Ovary (tissue), 10 donors: ENCODE measurements at places on chromosomes 3 and 15. TPM values are rescaled to one million over a fixed set of nuclear protein-coding genes. Genes with fewer than 3 reads are reported as not detected.
A peak's percentile ranks its signal among the peaks of the same experiment; 100 is the strongest.

Gene TMEM62
- 8.7 TPM for total RNA-seq

DNA sequence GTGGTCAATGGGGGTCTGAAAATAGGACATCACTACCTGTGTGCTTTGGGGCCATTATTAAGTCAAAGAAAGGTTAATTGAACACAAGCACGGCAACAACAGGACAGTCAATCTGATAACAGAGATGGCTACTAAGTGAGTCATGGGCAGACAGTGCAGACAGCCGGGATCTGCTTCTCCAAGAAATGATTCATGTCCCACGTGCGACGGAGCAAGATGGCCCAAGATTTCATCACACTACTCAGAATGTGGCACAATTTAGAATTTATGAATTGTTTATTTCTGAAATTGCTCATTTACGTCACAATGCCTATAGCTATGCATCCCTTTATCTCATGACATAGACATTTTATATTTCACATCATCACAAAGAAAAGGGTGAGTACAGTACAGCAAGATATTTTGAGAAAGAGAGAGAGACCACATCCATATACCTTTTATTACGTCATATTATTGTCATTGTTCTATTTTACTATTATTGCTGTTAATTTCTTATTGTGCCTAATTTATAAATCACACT is 770.6 kb upstream of the NR2F2 start:
- no peaks in the 10 kb centered on the region for H3K27me3 ChIP-seq
- H3K27ac ChIP-seq: no peak overlapping the region
- H3K4me1 ChIP-seq: peaks cover 3% of the 10 kb centered on the region
- DNase-seq: no peak
- H3K4me3 ChIP-seq: no peak overlapping the region

- no peaks in the 10 kb centered on the region for H3K36me3 ChIP-seq
- no peak overlapping the region for H3K27ac ChIP-seq
- H3K27me3 ChIP-seq: no peaks in the 10 kb centered on the region
- H3K4me3 ChIP-seq: no peak overlapping the region
- no peak for DNase-seq
These were observed 273.3 kb upstream of the ZPLD1 start for GRCh38 chr3:102161384-102162006.

DNA sequence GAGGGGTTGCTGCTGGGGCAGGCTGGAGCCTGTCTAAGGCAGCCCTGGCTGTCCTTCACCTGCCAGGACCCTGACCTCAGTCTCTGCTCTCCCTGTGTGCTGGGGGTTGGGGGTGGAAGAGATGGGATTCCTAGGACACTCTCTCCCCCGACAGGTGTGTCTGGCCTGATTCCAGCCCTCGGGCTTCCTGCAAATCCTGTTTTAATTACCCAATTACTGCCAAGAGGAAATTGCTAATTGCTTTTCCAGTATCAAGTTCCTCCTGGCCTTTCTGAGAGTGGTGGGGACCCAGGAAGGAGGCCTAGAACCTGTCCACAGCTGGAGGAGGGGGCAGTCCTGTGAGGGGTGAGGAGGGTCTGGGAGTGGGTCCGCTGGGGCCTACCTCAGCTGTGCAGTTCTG is 15.8 kb downstream of the PLXNA1 start:
- DNase-seq: no peak

Gene AHSG
- total RNA-seq: not detected

- H3K27ac ChIP-seq: no peak overlapping the region
- no peak for DNase-seq
- H3K4me1 ChIP-seq: no peaks in the 10 kb centered on the region
These were observed 37.7 kb upstream of the PARL start for GRCh38 chr3:183922421-183922820.

- peak; percentile 9 for DNase-seq
- no peak overlapping the region for H3K27ac ChIP-seq
- no peaks in the 10 kb centered on the region for H3K27me3 ChIP-seq
- H3K36me3 ChIP-seq: no peaks in the 10 kb centered on the region
These were observed 36.2 kb downstream of the PPCDC start for GRCh38 chr15:75059607-75060006.

DNA sequence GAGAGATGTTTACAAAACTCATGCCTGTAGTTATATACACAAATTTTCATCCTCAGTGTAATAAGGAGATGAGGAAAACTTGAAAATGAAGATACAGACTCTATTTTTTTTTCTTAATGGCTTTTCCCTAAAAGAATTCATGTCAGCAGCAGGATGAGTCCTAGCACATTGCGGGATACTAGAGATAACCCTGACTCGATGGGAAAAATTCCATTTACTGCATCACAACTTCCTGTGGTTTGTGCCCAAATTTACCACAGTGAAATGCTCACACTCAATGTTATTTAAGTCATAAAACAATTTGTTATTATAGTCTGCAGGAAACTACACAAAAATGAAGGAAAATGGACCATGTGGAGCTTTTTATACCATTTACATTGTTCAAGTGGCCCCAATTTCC is 581.9 kb upstream of the ZNF717 start:
- no peaks in the 10 kb centered on the region for H3K36me3 ChIP-seq
- no peak overlapping the region for H3K27ac ChIP-seq
- H3K27me3 ChIP-seq: no peaks in the 10 kb centered on the region
- no peak for DNase-seq
- no peaks in the 10 kb centered on the region for H3K4me1 ChIP-seq

Gene XCR1
- total RNA-seq: under 0.01 TPM

- no peak overlapping the region for H3K4me3 ChIP-seq
- H3K36me3 ChIP-seq: no peaks in the 10 kb centered on the region
- no peaks in the 10 kb centered on the region for H3K4me1 ChIP-seq
- no peak overlapping the region for H3K27ac ChIP-seq
These were observed 620.8 kb downstream of the ROBO2 start for GRCh38 chr3:77660718-77661117.

DNA sequence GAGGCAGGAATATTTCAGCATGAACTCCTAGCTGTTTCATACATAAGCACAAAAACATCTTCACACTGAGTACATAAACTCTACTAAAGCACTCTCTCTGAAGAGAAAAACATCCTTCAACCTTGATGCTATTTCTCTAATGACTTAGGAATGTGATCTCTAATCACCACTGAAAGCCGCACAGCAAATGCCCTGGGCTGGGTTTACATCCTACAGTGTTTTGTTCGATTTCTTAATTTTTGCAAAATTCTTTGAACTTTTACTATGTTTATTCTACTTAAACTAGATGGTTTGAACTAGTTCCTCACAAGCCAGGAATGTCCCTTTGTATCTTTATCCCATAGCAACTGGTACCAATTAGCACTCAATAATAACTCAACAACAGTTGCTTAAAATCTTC is 130.9 kb upstream of the ABI3BP start:
- H3K27ac ChIP-seq: no peak overlapping the region
- no peaks in the 10 kb centered on the region for H3K27me3 ChIP-seq
- DNase-seq: no peak
- no peak overlapping the region for H3K4me3 ChIP-seq
- H3K4me1 ChIP-seq: no peaks in the 10 kb centered on the region

GRCh38 chr15:61016087-61016486 is 213.0 kb downstream of the RORA start:
- H3K27me3 ChIP-seq: no peaks in the 10 kb centered on the region
- H3K4me3 ChIP-seq: no peak overlapping the region
- no peak for DNase-seq
- no peak overlapping the region for H3K27ac ChIP-seq

DNA sequence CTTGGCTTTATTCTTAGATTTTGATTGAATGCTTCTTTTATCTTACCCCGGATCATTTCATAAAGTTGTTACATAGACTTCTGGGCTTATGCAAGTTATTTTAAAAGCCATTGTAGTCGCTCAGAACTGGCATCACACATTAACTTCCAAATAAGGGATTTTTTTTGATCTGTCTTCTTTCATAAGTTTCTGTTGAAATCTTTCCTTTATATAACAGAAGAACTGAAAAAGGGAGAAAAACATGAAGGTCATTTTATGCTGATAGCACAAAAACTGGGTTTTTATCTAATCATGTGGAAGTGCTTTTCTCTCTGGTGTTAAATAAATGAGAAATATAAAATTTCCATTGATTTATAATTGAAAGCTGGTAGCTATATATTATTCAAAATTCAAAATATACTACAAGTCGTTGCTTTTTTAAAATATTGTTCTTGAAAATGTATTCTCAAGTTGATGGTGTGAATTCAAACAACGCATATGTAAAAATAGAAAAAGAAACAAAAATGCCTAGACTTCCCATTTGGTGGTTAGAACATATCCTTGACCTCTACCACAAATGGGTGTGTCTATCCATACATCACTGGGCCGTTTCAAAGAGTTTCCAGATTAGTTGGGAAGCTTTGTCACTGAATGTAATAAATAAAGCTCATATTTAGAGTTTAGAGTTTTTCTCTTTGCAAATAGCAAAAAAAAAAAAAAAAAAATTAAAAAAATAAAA is 258.3 kb upstream of the ZPLD1 start:
- H3K4me1 ChIP-seq: peaks cover 2% of the 10 kb centered on the region
- H3K27ac ChIP-seq: no peak overlapping the region
- H3K4me3 ChIP-seq: no peak overlapping the region
- DNase-seq: no peak

- H3K4me3 ChIP-seq: no peak overlapping the region
- H3K36me3 ChIP-seq: no peaks in the 10 kb centered on the region
- no peaks in the 10 kb centered on the region for H3K27me3 ChIP-seq
- no peak for DNase-seq
These were observed 29.7 kb downstream of the CRYGS start for GRCh38 chr3:186514296-186515002.

GRCh38 chr3:159763011-159763601 is 225.5 kb upstream of the IL12A start:
- H3K4me1 ChIP-seq: peaks cover 3% of the 10 kb centered on the region
- H3K27me3 ChIP-seq: no peaks in the 10 kb centered on the region
- peak overlapping the region; percentile 83 for H3K4me3 ChIP-seq
- peak overlapping the region; percentile 65 for H3K27ac ChIP-seq
- H3K36me3 ChIP-seq: no peaks in the 10 kb centered on the region
- DNase-seq: peak; percentile 49

DNA sequence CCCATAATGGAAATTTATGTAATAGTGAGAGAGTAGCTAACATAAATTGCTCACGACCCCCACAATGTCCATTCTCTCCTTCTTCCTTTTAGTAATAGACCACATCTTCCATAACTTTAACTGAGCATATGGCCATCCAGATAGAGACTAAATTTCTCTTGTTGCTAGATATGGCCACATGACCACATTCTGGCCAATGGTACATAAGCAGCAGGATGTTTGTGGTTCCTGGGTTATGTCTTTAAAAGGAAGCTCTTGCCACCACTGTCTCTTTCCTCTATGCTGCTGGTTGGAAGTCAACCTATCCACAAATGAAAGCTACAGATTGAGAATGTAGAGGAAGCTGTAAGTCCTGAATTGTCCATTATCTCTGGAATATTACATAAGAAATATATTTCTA is 59.7 kb upstream of the NPHP3 start:
- H3K36me3 ChIP-seq: no peaks in the 10 kb centered on the region
- no peak overlapping the region for H3K27ac ChIP-seq
- no peak for DNase-seq
- H3K4me3 ChIP-seq: no peak overlapping the region
- no peaks in the 10 kb centered on the region for H3K27me3 ChIP-seq

GRCh38 chr3:112747624-112748023 is 99.0 kb downstream of the CD200R1L start:
- H3K36me3 ChIP-seq: no peaks in the 10 kb centered on the region
- no peaks in the 10 kb centered on the region for H3K27me3 ChIP-seq
- DNase-seq: no peak
- H3K4me3 ChIP-seq: no peak overlapping the region

Gene BFSP2
- total RNA-seq: not detected

Gene DPPA2
- not detected for total RNA-seq

GRCh38 chr3:178300441-178300959 is 235.7 kb upstream of the KCNMB2 start:
- no peak overlapping the region for H3K4me3 ChIP-seq
- H3K27ac ChIP-seq: no peak overlapping the region
- DNase-seq: no peak

Gene HRG
- total RNA-seq: not detected

GRCh38 chr3:179608931-179609720 is 4.5 kb downstream of the NDUFB5 start:
- no peaks in the 10 kb centered on the region for H3K36me3 ChIP-seq
- no peaks in the 10 kb centered on the region for H3K4me1 ChIP-seq
- no peak overlapping the region for H3K4me3 ChIP-seq
- no peak overlapping the region for H3K27ac ChIP-seq

DNA sequence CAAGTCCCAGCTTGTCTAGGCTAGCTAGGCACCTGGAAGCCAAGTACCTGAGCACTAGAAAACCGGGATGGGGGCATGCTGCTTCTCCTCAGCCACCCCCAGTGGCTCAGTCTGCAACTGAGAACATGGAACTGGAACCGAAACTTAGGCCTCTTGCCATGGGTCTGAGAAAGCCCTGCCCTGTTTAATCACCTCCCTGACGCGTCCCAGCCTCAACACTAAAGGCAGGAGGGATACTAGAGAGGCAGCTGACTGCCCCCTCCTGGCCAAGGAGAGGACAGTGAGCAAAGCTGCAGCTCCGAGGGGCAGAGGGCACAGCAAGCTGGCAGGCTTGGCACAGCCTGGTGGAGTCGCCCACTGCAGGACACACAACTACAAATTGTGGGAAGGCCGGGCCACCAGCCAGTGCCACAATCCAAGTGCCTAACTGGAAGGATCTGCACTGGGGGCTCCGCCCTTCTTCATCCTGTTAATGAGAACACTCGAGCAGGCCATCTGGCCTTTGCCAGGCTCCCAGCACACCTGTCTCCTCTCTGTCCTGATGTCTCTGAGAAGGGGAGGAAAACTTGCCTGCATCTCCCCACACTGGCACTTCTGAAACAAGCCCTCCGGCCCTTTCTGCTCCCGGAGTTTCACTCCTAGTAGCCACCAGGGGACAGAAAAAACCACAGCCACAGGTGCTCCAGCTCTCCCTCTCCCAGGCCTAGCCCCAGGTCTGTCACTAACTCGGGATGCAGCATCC is 53.7 kb downstream of the BDH1 start:
- no peaks in the 10 kb centered on the region for H3K27me3 ChIP-seq
- no peak overlapping the region for H3K27ac ChIP-seq
- H3K4me3 ChIP-seq: no peak overlapping the region
- no peaks in the 10 kb centered on the region for H3K36me3 ChIP-seq
- no peak for DNase-seq

Gene UBAP1L
- total RNA-seq: 9.9 TPM

Gene ZNF501
- 9.0 TPM for total RNA-seq

DNA sequence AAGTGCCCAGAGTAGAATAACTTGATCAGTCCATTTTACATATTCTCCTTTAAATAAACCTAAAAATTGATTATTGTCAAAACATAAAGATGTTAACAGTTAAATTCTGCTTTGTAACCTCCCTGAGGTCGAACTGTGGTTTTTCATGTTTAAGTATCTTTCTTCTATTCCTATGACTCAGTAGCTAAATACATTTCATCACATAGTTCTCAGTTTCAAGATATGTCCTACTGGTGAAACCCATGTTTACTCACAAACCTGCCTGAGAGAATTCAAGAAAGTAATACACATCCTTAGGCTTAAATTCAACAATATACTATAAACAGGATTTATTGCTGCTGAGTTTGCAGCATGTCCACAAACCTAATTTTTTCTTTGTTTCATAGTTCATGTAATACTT is 692.9 kb downstream of the ZPLD1 start:
- no peak overlapping the region for H3K27ac ChIP-seq
- DNase-seq: no peak
- H3K27me3 ChIP-seq: no peaks in the 10 kb centered on the region
- no peaks in the 10 kb centered on the region for H3K4me1 ChIP-seq
- no peaks in the 10 kb centered on the region for H3K36me3 ChIP-seq

GRCh38 chr15:36501063-36501678 is 78.3 kb upstream of the CDIN1 start:
- no peaks in the 10 kb centered on the region for H3K36me3 ChIP-seq
- H3K27ac ChIP-seq: no peak overlapping the region
- no peak for DNase-seq
- no peak overlapping the region for H3K4me3 ChIP-seq
- H3K27me3 ChIP-seq: no peaks in the 10 kb centered on the region
- no peaks in the 10 kb centered on the region for H3K4me1 ChIP-seq

Gene GOLGA8T
- total RNA-seq: not detected

Gene CASR
- 0.36 TPM for total RNA-seq
